Trophoblast cell (in vitro differentiated cells and primary cell): ENCODE measurements at places on chromosomes 1 and 21.

DNA sequence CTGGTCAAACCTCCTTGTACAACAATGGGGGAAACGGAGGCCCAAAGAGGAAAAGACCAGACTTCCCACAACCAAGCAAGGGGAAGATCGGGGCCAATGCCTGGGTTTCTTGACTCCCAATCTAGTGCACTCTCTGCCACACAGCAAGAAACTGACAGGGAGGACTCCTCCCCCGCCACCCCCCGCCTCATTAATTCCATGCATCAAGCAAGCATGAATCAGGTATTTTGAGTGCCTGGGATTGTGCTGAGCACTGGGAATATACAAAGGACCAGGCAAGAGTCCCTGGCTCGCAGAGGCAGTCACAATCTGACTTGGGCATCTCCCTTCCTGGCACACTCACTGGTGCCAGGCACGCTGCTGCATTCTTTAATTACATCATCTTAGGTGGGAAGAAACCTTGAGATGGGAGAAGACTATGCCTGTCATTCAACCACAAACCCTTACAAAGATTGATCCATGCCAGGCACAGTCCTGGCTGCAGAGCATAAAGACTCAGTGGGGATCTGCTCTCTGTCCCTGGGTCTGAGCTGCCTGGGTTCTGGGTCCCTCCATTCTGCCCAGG, 4.4 kb upstream of the KCNC4 start:
- DNase-seq, result no peak

DNA sequence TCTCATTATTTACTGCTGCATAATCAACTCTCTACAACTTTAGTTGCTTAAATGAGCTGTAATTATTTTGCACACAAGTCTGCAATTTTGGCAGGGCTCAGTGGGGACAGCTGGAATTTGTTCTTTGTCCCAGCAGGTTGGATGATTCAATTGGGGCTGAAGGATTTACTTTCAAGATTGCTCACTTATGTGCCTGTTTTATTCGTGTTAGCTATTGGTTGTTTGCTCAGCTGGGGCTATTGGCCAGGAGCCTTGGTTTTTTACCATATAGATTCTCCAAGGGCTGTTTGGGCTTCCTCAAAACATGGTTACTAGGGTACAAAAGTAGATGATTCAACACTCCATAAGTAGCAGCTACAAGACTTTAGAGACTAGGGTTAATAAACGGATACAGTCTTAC, 13.4 kb downstream of the OR10R2 start:
- no peak for DNase-seq

- DNase-seq, result no peak
Measured at GRCh38 chr1:59041646-59042277, 255.1 kb upstream of the FGGY start.

DNA sequence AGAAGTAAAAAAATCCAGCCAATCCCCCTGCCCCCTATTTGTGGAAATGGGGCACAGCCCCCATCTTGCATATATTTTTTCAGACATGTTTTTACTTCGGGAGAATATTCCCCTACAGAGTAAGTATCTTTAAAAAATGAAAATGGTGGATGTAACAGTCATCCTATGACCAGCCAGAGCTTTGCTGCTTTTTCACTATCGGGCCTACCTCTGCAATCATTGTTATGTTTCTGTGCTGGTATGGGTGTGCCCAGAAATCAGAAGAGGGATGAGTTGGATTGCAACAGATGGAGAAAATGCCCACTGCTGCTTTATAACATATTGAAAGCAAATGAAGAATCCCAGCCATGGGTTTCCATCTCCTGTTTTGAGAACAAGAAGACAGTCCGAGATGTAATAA, 2.9 kb downstream of the CD247 start:
- no peak for DNase-seq

DNA sequence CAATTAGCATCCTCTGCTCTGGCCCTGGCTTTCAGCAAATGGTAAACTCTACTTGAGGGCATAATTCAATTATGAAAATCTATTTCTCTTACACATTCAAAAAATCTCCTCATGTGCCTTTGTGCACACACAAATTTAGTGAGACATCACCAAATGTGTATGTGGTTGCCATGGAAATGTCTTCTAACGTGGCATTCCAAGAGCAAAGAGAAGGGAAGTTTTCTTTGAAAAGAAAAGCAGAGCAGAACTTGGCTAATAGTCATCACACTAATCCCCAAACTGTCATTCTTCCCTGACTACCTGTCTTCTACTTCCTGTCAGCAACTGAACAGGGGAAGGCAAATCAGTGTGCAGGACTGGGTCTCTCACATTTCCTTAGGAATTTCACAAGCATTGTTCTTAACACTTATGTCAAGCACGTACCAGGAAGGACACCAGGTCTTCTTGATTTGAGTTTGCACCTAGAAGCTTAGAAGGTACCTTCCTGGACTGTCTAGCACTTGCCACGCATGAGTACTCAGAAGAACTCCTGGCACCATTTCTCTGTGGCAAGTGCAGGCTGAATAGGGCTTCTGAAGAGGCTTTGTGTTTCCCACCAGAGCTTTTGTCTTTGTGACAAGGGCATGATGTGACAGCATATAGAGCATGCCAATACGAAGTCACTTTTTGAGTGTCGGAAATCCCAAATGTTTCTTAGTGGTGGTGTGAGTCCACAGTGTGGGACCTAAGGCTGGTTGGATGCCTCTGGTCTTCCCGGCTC, 32.3 kb downstream of the MAN1C1 start:
- DNase-seq, result no peak

DNA sequence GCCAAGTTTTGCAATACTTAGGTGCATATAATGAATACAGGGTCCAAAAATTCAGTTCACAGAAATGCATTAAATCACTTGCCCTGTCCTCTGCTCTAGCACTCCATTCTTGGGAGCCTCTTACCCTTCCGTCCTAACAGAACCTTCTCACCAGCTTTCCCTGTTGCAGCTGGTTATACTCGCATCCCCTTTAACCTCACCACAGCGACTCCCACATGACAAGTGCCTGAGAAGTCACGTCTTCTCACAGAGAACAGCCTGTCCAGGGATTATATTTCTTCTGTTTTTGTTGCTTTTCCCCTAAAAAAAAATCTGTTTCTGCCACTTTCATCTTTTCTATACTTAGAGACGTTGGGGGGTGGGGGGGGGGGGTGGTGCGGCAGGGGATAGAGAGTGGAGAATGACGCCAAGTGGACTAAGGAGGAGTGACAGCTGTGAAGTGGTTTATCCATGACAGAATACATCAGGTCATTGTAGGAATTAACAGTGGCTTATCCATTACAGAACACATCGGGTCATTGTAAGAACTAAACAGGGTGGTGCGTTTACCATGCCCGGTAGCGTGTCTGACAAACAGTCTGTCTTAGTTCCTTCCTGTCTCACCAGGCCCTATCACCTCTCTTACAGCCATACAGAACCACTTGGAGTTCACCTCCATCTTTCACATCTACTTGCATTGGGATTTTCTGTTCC, 117.6 kb downstream of the UBE2U start:
- no peak for DNase-seq

GRCh38 chr1:76857973-76858372, 9.3 kb upstream of the ST6GALNAC5 start:
- DNase-seq, result no peak

DNA sequence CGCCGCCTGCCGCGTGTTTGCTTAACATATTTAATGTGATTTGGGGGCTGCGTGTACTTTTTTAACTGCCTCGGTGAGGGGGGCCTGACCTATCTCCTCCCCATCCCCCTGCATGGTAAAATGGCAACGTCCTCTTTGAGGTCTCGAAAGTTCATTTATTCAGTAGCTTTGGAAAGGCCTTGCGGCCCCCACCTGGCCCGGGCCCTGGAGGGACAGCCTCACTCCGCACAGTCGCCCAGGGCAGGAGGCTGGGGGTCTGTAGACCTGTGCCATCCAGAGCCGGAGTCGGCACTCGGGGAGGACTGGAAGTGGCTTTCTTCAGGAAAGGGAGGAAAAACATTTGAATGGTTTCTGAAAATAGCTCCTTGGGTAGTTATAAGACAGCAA, 38.0 kb upstream of the ACTRT2 start:
- no peak for DNase-seq

- DNase-seq, result no peak
Measured at GRCh38 chr1:210899676-210900075, 234.3 kb downstream of the KCNH1 start.

- DNase-seq, result no peak
Measured at GRCh38 chr1:106962591-106962990, 93.9 kb upstream of the PRMT6 start.
